ENCODE measurements at places on chromosomes 3 and 15.

- no peak for DNase-seq
These were observed 580.4 kb downstream of the VGLL3 start for GRCh38 chr3:86410587-86410986.

DNA sequence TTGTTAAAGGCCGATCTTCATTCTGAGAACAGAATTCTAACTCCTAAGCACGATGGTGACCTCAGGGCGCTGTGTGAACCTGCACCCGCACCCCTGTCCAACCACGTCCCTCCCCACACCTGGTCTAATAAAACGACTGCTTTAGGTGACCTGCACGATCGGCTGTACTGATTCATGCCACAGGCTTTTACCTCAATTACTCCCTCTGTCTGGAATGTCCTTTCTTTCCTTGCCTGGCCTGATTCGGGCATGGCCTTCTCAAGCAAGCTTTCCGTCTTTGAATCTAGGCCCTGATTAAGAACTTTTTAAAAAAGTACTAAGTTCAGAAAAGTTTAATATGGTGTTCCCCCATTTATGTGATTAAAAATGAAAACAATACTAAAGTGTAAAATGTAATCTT lies 842 bp upstream of the U2SURP start:
- DNase-seq, result no peak

DNA sequence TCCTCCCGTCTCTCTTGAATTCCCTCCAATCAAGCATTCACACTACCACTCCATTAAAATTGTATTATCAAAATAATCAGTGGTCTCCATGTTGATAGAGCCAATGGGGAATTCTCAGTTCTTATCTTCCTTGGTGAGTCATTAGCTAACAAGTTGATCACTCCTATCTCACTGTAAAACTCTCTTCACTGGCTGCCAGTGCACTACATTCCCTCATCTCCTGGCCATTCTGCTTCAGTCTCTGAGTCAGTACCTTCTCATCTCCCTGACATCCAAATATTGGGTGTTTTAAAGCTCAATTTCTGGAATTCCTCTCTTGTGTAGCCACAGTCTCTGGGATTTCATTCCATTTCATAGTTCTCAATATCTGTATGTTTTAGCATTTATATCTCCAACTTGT lies 175.2 kb downstream of the ALDH1A2 start:
- no peak for DNase-seq

- DNase-seq, result no peak
These were observed 80.9 kb downstream of the MLH1 start for GRCh38 chr3:37074178-37074577.

GRCh38 chr3:127975153-127976029 lies 60.4 kb downstream of the KBTBD12 start:
- no peak for DNase-seq

- DNase-seq, result no peak
These were observed 68.2 kb downstream of the EDEM1 start for GRCh38 chr3:5255404-5256344.

GRCh38 chr3:185632996-185633395 lies 46.9 kb downstream of the SENP2 start:
- no peak for DNase-seq

DNA sequence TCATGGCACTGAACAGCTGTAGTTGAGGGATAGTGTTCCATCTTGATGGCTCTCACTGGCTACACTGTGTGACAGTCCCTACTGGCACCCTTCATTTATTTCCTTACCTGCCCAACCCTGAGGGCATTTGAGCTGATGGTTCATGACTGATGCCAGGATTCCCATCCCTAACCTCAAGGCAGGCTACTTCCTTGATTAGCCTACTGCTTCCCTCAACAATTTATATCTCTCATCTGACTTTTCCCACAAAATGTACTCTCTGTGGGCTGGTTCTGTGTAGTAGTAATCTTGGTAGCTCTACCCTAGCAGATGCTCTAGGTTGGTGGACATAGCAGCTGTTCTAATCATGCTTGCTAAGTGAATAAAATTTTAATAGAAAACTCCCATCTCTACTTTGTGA lies 106.0 kb downstream of the THRB start:
- no peak for DNase-seq

DNA sequence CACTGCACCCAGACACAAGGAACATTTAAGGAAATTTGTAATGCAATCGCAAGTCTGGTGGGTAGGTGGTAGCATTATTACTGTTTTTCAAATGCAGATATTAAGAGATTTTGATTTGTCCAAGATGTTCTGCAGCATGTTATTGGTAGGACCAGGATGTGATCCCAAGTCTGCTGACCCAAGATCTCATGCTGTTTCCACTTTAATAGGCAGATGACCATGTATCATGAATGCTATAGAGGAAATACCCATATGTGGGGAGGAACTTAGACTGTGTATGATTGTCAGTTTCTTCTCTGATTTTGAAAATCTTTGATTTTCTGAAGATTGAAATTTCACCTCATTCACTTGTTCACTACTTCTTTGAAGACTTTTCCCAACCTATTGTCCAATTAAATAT lies 28.7 kb downstream of the ATP6V1A start:
- no peak for DNase-seq

GRCh38 chr3:108669208-108669607 lies 79.7 kb downstream of the DZIP3 start:
- DNase-seq, result no peak

DNA sequence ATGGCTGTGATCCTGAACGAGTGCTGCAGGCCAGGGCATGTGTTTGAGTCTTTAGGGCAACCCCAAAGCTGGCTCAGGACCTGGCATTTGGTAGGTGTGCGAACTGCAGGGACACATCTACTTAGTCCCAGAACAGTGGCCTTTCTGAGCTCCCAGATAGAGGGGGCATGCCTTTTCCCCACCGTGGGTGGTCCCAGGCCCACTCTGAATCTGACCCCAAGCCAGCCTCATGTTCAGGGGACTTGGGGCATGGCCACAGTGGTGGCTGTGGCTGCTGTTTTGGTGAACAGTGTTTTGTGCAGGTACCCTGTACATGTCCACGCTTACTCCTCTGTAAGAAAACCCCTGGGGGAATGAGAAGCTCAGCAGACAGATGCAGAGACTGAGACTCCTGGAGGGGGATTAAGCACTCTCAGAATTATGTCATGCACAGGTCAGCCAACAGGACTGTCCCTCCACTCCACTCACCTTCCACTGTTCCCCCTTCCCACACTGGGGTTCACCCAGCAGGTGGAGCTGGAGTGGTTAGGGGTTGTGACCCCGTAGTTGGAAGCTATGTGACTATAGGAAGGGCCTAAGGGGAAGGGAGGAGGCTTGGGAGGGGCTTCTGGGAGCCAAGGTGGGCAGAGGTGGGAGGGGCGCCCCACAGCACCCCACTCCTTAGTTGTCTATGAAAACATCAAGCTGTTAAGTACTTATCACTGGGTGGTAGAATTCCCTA lies 16.4 kb downstream of the ESYT3 start:
- no peak for DNase-seq

DNA sequence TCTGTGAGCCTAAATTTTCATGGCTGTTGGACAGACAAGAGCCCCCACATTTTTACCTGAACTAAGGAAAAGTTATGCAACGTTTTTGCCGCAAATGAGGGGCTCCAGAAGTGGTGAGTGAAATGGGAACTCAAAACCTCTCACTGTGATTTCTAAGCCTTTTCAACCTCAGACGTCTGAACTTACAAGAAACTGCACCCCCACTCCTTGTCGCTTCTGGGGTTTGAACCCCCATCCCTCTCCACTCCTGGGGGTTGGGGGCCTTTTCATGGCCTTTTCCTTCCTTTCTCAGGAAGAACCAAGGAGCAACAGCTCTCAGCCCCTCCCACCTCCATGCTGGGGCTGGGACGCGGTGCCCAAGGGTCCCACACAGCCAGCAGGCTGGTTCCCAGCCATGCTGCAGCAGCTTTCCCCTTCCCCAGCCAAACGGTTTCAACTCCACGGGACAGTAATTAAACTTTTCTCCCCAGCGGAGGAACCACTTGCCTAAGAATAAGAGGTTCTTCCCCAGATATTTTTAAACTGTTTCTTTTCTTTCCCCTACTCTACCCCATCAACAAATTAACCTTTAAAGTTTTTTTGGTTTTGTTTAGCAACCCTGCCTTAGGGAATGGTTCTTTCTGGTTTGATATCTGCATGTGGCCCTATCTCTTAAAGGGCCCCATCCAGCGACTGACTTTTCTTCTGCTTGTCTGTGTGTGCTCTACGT lies 387.6 kb upstream of the CBLB start:
- no peak for DNase-seq

DNA sequence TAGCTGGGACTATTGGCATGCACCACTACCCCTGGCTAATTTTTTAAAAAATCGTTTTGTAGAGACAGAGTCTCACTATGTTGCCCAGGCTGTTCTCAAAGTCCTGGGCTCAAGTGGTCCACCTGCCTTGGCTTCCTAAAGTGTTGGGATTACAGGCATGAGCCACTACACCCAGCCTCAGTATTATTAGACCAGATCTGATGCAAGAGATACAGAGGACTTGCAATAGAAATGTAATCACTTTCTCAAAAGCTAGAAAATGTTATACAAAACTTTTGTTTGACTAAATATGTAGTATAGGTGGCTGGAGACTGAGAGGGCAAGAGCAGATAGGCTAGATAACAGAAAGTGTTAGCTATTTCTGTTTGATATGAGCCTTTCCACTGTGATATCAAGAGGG lies 531.9 kb downstream of the SOX2 start:
- DNase-seq, result no peak

DNA sequence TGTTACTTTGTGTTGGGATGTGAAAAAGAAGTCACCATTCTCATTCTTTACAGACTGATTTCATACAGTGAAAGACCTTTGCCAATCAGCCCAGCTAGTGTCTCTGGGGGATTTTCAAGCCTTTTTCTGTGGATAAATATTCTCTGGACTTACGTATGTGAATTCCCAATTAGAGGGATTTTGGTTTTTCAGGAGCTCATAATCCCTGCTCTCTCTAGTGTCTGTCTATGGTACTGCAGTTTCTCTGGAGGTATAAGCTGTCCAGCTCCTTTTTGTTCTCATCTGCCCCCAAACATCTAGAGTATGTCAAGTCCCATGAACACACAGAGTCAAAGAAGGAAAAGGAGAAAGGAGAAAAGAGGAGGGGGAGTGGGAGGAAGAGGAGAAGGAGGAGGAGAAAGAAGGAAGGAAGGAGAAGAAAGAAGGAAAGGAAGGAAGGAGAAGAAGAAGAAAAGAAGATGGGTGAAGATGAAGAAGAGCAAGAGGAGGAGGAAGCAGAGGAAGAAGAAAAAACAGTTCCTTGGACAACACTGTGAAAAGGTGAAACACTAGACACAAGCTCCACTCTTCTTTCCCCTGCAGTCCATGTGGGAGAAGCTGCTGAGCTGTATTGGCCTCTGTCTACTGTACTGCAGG lies 218.6 kb downstream of the GREM1 start:
- no peak for DNase-seq

- no peak for DNase-seq
These were observed 30.3 kb upstream of the PTX3 start for GRCh38 chr3:157406394-157406793.

- no peak for DNase-seq
These were observed 139.4 kb downstream of the SLCO3A1 start for GRCh38 chr15:91992945-91993344.

GRCh38 chr15:59307165-59307537 lies 65.5 kb downstream of the MYO1E start:
- DNase-seq, result no peak

GRCh38 chr3:108100906-108101660 lies 10.3 kb upstream of the CD47 start:
- DNase-seq, result no peak

GRCh38 chr3:122930063-122930997 lies 97.2 kb downstream of the SEMA5B start:
- no peak for DNase-seq

GRCh38 chr15:97994236-97994635 lies 33.7 kb downstream of the ARRDC4 start:
- DNase-seq, result no peak

DNA sequence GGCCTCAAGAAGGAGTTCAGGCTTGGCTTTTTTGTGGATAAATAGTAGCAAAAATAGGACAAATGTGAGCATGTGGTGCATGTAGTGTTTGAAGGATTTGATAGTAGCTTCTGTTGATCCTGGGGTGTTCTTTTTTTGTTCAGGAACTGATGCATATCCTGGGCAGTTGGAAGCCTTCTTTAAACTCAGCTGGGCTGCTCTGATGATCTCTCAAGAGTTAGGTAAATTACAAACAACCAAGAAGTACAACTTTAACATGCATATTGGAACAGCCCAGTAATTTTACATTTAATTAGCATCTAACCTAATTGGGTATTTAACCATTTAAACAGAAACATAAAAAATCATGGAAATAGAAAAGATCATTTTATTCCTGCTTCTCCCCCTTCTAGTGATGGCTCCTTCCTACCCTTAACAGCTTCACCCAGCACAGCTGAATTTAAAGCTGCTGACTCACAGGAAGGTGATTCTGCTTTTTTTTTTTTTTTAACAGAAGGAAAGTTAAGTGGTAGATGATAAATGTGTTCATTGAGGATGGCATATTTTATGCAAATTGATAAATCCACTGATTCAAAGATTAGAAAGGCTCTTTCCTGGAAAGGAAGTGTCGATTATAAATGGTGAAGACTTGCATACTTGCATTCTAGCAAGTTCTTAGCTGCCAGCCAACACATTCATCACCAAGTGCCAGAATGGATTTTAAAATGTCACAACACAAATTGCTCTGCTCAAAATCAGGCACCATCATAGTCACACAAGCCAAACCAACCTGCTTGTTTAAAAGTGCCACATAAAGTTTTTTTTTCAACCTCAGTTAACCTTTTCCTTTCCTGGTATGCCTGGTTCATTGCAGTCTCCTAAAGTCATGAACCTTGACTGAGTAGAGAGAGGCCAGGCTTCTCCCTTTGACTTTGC lies 20.0 kb downstream of the SLC35G2 start:
- no peak for DNase-seq

GRCh38 chr3:120410116-120410515 lies 40.7 kb downstream of the FSTL1 start:
- no peak for DNase-seq

DNA sequence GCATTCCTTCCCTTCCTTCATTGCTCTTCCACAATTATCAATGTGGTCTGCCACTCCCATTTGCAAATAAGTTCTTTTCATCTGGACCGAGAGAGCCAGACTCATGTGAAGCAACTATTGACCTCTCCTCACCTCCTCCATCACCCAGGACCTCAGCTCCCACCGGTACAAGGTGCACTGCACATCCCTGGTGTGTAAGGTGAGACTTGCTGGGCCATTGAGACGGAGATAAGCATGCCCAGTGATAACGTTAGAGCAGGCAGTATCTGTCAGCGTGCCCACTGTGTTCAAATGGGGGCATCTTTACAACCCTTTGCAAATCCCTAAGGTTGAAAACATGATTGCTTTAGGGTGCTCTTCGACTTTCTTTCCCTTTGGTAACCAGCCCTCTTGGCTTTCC lies 154.8 kb downstream of the ADAMTS17 start:
- no peak for DNase-seq

DNA sequence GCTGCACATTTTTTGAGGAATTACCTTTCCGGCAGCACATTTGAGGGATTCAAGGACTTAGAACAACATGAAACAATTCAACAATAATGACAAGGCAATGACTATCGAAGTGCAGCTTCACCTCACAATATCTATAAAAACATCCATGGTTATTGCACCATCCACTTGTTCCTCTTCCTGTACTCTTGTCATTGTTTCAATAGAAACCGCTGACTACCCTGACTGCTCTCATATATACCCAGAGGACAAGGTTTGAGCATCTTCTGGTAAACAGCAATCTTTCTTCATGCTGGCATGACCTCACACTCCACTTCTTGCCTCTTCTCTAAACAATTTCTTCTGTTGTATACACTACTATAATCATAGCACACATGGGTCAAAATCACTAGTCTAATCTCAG lies 864.9 kb downstream of the FHIT start:
- DNase-seq, result no peak

Data from NCI-H2107 (cell line).